AG04449 (cell line): ENCODE measurements at places on chromosomes 1 and 21.

DNA sequence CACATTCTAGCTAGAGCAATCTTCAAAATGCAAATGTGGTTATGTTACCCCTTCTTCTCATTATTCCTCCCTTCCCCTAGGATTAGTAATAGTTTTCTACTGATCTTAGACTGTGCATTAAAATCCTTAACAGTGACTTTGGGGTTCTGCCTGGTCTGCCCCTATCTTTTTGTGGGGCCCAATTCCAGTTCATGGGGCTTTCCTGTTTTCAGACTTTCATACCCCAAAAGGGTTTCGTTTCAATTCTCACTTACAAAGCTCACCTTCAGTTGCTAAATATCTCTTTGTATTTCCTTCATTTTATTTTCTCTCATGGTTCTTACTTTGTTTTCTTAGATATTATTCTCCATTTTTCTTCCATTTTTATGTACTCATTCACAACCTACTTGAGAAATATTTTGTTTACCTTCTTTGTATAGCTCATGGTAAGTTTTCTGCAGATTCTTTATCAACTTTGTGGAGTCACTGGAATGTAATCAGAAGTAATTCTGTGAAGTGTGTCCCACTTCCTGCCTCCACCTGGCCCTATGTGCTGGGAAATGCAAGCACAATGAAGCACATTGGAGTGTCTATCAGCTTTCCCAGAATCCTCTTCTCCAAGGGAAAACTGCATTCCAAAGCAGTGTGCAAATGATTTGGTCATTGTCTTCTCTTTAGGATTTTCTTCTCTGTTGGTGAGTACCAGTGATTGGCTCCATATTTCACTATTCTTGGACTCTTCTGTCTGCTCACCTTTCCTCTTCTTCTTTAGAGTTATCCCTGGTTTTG, 350.2 kb downstream of the ZNF326 start:
- no peak for DNase-seq

DNA sequence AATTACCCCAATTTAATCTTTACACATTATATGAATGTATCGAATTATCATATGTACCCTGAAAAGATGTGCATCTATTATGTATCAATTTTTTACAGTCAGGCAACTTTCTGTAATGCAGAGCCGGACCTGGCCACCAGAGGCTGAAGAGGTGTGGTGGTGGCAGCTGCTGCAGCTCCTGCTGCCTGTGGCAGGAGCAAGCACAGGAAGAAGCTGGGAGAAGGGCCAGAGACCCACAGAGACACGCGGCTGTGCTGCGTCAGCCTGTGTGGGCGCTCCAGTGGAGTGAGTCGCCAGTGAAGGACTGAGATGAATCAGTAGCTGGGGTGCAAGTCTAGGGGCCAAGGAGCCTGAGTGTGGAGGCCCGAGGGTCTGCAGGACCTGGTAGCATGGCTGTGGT, 74.3 kb upstream of the COG2 start:
- no peak for DNase-seq

GRCh38 chr1:8047686-8048445, 21.8 kb upstream of the ERRFI1 start:
- peak; percentile 71 for DNase-seq

DNA sequence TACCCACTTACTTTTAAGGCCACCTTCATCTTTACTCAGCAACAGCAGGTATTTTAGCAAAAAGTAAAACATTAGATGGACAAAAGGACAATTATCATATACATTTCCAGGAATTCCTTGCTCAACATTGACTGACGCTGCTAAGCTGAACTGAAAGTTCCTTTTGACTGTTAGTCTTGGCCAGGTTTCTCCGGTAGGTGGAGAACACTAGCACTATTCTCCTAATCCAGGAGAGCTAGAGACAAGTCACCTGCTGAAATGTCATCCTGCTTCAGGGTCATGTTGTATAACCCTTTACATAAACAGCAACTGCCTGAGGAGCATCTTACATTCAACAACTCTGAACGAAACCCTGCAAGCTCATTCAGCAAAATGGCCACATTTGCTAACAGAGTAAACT, 109.0 kb upstream of the ESRRG start:
- no peak for DNase-seq

DNA sequence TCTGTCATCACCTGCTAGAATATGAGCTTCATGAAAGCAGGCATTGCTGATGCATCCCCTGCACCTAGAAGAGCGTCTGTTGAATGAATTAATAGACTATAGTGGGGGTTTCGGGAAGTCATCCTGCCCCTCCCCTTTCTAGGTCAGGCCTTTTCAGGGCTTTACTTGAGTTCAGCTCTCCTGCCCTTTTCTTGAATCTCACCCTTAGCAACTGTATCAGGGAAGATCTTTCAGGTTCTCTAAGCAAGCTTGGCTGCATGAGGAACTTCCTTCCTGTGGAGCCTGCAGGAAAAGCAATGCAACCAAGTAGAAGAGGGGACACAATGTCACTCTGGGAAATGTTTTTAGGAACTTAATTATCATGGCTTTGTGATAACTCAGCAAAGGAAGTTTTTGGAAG, 27.2 kb upstream of the KIAA0040 start:
- DNase-seq, result no peak

GRCh38 chr1:94532077-94532476, 9.5 kb downstream of the F3 start:
- DNase-seq, result no peak

DNA sequence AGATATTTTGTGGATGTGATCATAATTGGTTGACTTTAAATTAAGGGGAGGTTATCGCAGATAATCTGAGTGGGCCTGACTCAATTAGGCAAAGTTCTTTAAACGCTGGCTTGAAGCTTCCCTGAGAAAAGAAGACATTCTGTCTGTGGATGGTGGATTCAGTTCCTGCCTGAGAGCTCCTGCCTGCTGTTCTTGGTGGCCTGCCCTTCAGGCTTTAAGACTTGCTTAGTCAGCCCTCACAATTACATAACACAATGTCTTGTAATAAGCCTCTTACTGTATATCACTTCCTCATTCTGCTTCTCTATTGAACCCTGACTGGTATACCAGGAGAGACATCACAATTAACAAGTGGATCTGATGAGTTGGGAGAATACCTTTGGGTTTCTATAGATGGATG, 50.2 kb downstream of the KCNJ6 start:
- DNase-seq, result no peak
